ENCODE measurements at places on chromosomes 3 and 15. TPM values are rescaled to one million over a fixed set of nuclear protein-coding genes. Genes with fewer than 3 reads are reported as not detected.

The LRRC31 gene
- not detected for polyA plus RNA-seq

DNA sequence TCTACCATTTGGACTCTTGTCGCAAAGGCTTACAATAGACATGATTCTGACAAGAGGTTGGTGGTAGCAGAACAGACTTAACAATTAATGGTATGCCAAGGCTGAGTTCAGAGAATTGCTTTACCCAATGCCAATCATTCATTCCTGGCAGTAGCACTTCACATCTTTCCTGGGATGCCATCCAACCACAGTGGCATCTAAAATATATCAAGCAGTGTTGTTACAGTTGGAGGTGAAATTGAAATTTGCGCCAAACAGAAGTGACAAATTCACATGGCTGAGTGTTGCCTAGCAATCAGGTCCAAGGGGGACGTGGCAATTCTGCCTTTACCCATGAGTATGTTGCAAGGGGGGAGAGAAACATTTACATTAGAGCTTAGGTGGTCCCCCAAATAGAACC is 21.0 kb upstream of the DPH6 start:
- no peak for DNase-seq

The CHRM5 gene
- polyA plus RNA-seq, result 0.17 TPM

GRCh38 chr3:10242182-10243065 is 5.8 kb upstream of the TATDN2 start:
- DNase-seq, result no peak

DNA sequence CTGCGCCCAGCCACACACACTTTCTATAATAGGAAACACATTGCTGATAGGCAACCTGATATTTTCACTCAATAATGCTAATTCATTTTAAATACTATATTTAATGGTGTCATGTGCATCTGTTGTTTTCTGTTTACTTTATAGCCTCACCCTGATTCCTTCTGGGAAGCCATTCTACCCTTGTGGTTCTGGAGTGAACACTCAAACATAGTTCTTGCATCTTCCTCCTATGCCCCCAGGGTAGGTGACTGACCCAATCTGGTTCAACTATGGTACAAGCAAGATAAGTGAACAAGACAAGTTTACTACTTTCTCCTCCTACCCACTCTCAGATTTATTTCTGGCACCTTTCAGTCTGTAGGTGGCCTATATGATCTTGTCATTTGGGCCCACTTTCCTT is 4.3 kb upstream of the SCG3 start:
- no peak for DNase-seq

- DNase-seq, result no peak
These were observed 229.0 kb downstream of the ITPR1 start for GRCh38 chr3:4722103-4722502.

The CFAP91 gene
- polyA plus RNA-seq, result 0.50 TPM

The ANKUB1 gene
- not detected for polyA plus RNA-seq

DNA sequence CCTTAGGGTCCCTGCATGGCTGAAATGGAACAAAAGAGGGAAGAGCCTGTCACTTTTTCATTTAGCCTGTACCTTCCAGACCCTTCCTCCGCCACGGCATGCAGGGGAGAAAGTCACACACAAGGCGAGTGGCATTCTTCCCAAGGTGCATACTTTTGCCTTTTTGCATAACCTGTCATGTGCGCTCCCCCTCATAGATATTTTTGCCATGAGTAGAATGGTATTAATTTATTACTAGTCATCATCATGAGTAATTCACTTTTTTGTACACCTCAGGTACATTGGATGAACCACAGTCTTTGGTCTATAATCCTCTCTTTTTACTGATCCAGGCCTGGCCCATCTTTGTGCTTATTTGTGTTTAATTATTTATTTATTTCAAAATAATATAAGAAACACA is 8.9 kb upstream of the BUB1B start:
- no peak for DNase-seq

The SUSD5 gene
- 1.7 TPM for polyA plus RNA-seq

The GOLGA8S gene
- not detected for polyA plus RNA-seq

The TICRR gene
- 4.5 TPM for polyA plus RNA-seq

DNA sequence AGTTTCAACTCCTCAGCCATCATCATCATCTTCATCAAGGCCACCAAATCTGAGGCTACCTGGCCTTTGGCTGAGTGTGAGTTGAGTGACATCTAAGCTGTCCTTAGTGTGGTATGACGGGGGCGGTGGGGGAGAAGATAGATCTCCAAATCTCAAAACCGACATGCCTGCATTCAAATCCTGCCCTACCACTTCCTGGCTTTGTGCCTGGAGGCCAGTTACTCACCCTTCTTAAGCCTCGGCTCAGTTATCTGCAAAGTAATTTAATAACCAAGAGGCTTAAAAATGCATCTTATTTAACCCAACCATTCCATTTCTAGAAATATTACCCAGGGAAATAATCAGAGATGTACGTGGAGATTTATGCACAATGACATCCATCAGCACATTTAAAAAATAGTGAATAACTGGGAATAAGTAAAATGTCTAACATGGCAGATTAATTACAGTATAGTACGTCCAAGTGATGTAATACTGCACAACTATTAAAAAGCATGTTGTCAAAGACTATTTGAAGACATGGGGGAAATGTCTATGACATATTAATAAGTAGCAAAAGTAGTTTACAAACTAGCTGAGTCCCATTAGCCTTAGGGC is 167.4 kb downstream of the NTRK3 start:
- no peak for DNase-seq

The TIPARP gene
- 8.7 TPM for polyA plus RNA-seq

DNA sequence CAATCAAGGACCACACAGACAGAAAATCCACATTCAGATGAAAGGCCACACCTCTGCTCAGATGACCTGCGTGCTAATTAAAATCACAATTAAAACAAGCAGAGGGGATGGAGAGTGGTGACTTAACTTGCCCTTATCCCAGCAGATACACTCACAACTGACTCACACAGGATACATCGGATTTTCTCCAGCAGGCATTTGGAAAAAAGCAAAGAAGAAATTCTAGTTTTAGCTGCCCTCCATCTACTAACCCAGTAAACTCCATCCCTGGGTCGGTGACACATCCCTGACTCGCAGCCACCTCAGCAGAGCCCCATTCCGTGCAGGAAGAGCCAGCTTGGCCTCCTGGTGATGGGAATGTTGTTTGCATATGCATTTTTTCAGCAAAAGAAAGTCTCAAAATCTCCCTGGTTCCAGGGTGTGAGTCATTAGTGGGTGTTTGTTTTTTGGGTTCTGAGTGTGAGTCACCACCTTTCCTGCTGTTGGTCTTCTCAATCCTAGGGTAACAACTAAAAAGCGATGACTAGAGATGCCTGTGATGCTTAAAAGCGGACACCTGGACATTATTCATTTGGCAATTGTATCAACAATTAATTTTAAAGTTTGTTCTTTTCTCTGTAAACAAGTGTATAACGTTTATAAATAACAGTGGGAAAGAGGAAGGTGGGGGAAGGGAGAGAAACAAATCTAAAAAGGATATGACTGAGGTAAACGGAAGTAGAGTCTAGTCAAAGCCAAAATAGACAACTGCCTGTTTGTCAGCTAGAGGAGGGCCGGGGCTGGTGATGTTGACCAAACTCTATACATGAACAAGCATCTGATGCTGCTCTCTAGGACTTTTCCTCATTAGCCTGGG is 49.8 kb upstream of the SLC4A7 start:
- DNase-seq, result no peak

The WNT5A gene
- polyA plus RNA-seq, result 16.0 TPM

GRCh38 chr15:46177219-46177618 is 542.4 kb downstream of the SQOR start:
- no peak for DNase-seq

DNA sequence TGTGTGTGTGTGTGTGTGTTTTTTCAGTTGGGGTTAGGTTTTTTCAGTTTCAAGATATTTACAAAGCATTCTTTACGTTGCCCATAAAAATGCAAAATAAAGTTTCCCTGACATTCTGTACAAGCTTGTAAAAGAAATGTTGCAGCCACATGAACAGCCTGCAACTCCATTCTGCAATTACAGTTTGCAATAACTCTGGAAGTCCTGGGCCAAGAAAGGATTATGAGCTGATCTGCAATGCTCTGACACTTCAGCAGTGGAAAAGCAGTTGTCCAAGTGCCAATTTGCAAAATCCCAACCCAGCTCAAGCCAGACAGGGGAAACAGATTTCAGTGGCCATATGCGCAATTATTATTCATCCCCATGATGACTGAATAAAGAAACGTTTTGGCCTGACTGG is 322.1 kb downstream of the MEX3B start:
- DNase-seq, result peak; percentile 88

DNA sequence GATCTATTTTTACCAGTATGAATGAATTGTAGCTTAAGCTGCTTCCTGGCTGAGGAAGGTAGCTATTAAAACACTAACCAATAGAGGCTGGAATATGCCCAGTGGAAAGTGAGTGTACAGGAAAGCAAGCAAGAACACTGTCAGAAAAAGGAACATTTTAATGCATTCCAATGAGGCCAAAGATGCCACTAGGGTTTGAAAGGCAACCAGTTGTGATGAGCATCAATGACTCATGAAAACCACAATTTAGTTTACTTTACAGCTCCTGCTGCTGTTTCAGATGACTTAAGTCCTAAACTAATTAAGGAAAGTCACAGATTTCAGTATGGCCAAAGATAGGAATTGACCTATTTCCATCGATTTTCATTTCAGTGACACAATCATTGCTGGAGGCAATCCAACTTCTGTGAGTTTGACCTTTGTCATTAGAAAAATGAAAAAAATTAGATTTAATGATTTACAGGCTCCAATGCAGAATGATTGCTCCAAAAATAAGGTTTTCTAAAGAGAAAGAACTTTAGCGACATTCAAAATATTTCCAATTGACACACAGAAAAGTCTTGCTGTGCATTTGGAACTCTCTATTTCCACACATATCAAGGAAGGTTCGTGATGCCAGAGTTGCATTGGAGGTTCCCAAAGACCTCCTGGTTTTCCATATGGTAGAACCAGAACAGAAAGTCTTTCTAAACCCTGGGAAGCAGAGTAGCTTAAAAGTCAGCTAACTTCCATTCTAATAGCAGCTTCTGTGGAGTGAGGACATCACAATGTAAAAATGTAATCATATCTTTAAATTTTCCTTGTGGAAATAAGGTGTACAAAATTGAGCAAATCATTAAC is 103.0 kb downstream of the SUCNR1 start:
- no peak for DNase-seq

GRCh38 chr15:79593119-79593869 is 161.2 kb downstream of the MINAR1 start:
- DNase-seq, result no peak

- no peak for DNase-seq
These were observed 22.7 kb downstream of the MGLL start for GRCh38 chr3:127799476-127800222.

The RRP9 gene
- 13.3 TPM for polyA plus RNA-seq

DNA sequence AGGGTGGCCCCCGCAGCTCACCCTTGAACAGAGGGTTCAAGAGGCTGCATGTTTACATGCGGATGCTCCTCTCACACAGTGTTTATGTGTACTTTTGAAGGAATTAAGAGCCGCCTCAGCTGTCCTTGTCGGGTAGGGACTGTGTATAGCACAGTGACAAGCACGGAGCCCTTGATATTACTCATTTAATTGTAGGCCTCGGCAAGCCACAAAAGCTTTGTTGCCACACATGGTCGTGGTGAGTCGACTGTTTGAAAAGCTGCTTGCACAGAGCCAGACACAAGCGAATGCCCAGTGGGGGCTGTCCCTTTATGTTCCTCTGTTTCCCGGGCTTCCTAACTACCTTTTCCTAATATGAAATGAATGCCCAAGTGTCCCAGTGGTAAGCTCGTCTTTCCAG is 4.5 kb downstream of the ESYT3 start:
- no peak for DNase-seq

The ST8SIA2 gene
- 11.8 TPM for polyA plus RNA-seq

The C15orf62 gene
- not detected for polyA plus RNA-seq

GRCh38 chr3:191301782-191302411 is 27.3 kb upstream of the CCDC50 start:
- DNase-seq, result no peak

The CGNL1 gene
- 9.9 TPM for polyA plus RNA-seq

DNA sequence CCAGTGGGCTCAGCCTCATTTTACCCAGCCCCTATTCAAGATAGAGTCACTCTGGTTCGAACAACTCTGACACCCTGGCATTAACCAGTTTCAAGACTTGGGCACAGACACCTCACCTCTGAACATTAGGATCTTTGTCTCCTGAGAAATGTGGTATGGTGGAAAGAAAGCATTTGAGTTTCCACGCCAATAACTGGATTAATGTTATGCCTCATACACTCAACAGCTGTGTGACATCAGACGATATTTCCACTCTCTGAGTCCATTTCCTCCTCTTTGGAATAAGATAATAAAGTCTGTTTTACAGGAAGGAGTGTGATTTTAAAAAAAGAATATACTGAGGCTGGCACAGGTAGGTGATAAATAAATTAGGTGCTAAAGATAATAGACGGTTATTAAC is 121.3 kb upstream of the CHL1 start:
- DNase-seq, result no peak

- DNase-seq, result no peak
These were observed at the start of gene GOLGA6L2 for GRCh38 chr15:23447107-23447500. TSS of gene GOLGA6L2 (minus strand) at chr15:23447243. CDS start at chr15:23447181, 62 bp downstream.

The TTLL13 gene
- 0.26 TPM for polyA plus RNA-seq

The ZMYND10 gene
- 0.70 TPM for polyA plus RNA-seq

DNA sequence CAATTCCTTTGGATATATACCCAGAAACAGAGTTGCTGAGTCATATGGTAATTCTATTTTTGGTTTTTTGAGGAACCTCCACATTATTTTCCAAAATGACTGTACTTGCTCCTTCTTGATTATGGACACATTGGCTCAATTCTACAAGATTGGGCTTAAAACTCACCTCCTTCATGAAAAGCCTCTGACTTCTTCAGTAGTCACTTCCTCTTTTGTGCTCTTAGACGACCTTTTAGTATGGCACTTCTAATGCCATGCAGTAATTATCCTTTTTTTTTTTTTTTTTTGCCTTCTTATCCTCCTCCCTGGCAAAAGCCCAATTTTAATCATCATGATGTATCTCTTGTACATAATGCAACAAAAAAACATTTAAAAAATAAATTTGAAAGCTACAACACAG is 33.0 kb upstream of the ABHD17C start:
- no peak for DNase-seq

- no peak for DNase-seq
These were observed 3.9 kb upstream of the SRP14 start for GRCh38 chr15:40042791-40043320.

- no peak for DNase-seq
These were observed 22.5 kb downstream of the LPP start for GRCh38 chr3:188176476-188176875.

The RPL39L gene
- polyA plus RNA-seq, result 9.1 TPM

GRCh38 chr3:37072892-37073291 is 79.6 kb downstream of the MLH1 start:
- DNase-seq, result peak; percentile 73

GRCh38 chr3:162799910-162800309 is 1303.3 kb downstream of the OTOL1 start:
- DNase-seq, result no peak

- no peak for DNase-seq
These were observed 40.6 kb downstream of the GOLGA8S start for GRCh38 chr15:23395030-23395692.

The CFAP161 gene
- 1.1 TPM for polyA plus RNA-seq

- no peak for DNase-seq
These were observed 138.4 kb upstream of the RARB start for GRCh38 chr3:25289663-25290062.

The ST6GAL1 gene
- 11.4 TPM for polyA plus RNA-seq

- no peak for DNase-seq
These were observed 158.4 kb downstream of the KLF13 start for GRCh38 chr15:31484986-31485385.

The PGBD4 gene
- polyA plus RNA-seq, result 2.3 TPM

GRCh38 chr3:22582266-22582665 is 620.9 kb upstream of the UBE2E2 start:
- no peak for DNase-seq

All from muscle of arm (tissue), 14 donors.